NCI-H187 (cell line): ENCODE measurements at places on chromosomes 13 and 19.

GRCh38 chr13:79833991-79834390 is 353.0 kb downstream of the NDFIP2 start:
- no peak for DNase-seq

DNA sequence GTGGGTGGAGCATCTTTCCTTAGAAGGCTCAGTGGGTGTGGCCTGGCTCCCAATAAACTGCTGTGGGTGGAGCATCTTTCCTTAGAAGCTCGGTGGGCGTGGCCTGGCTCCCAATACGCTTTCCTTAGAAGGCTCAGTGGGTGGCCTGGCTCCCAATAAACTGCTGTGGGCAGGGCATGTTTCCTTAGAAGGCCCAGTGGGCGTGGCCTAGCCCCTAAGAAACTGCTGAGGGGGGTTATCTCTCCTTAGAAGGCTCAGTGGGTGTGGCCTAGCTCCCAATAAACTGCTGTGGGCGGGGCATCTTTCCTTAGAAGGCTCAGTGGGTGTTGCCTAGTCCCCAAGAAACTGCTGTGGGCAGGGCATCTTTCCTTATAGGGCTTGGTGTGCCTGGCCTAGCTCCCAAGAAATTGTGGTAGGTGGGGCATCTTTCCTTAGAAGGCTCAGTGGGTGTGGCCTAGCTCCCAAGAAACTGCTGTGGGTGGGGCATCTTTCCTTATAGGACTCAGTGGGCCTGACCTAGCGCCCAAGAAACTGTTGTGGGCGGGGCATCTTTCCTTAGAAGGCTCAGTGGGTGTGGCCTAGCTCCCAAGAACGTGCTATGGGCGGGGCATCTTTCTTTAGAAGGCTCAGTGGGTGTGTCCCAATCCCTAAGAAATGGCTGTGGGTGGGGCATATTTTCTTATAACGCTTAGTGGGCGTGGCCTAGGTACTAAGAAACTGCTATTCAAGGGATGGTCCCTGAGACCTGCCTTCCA is 10.3 kb downstream of the HSH2D start:
- no peak for DNase-seq

DNA sequence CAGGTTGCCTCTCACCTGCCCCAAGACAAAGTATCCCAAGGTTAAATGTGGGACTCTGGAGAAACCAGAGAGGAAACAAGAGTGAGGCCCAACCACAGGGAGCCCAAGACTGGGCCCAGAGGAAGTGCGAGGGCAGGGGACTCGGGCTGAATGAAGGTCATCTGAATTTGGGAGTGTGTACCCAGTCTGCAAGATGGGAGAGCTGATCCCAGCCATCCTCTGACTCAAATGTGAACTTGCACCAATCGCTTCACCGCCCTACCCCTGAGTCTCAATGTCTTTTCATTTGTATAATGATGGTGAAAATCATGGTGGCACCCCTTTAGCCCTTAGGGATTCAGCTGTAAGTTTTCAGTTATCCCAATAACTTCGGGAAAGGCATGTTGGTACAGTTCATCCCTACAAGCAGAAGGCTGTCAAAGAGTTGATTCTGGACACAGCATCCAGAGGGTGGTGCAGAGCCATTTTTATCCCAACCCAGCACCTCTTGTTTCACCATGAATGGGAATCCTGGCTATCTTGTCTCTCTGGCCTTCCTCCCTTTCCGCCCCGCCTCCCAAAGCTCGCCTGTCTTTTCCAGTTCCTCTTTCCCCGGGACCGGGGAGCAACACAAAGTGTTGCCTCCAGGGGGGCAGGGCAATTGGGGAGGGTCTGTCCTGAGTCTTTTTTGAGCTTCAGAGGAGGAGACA is 123.4 kb downstream of the NUFIP1 start:
- no peak for DNase-seq

- DNase-seq = no peak
Observed at GRCh38 chr13:22218797-22219196, 547.9 kb downstream of the FGF9 start.
